Tibial nerve (tissue), 4 donors: ENCODE measurements at places on chromosomes 6 and 20. TPM values are rescaled to one million over a fixed set of nuclear protein-coding genes. Genes with fewer than 3 reads are reported as not detected.

Gene PPP1R3G
- total RNA-seq, result 1.3 TPM

Gene CPNE5
- 3.0 TPM for total RNA-seq

Gene RAET1L
- total RNA-seq, result not detected

Gene SIRPB1
- total RNA-seq, result 5.1 TPM

GRCh38 chr20:37393863-37394542, 48.1 kb downstream of the SRC start:
- no peak for DNase-seq

- DNase-seq, result no peak
Observed at GRCh38 chr6:24899997-24900325, 35.8 kb downstream of the RIPOR2 start.

GRCh38 chr6:153170511-153170910, 39.4 kb upstream of the RGS17 start:
- no peak for DNase-seq

GRCh38 chr6:159149641-159150040, 19.6 kb upstream of the FNDC1 start:
- no peak for DNase-seq

DNA sequence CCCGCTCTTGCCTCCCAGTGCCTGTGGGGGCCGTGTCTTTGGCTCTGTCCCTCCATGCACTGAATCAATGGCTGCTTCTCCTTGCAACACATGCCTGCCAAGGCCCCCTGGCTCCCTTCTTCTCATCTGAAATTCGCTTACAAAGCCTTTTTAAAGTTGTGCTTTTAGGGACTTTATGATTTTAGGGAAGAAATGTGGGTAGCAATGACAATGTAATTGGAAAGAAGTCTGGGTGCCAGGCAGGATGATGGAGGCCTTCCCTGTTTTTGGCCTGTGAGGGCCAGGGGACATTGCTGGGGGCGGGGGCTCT, 151.3 kb upstream of the RNF24 start:
- DNase-seq, result no peak

DNA sequence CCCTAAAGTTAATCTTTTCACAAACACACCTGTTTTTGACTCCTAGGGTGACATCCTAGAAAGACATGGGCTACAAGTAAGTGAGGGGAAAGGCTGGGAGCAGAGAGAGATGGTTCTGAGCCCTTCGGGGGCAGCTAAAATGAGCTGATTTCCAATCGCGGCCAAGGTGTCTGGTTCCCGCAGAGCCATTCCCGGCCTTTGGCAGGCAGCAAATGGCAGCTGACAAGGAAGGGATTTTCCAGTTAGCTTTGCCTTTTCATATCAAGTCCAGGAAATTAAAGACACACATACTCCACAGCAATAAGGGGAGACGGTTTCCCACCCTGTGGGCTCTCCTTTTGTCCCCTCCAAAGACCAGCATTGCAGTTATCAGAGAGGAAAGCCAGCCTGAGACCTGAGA, 228.5 kb downstream of the ZMYND8 start:
- DNase-seq, result no peak

DNA sequence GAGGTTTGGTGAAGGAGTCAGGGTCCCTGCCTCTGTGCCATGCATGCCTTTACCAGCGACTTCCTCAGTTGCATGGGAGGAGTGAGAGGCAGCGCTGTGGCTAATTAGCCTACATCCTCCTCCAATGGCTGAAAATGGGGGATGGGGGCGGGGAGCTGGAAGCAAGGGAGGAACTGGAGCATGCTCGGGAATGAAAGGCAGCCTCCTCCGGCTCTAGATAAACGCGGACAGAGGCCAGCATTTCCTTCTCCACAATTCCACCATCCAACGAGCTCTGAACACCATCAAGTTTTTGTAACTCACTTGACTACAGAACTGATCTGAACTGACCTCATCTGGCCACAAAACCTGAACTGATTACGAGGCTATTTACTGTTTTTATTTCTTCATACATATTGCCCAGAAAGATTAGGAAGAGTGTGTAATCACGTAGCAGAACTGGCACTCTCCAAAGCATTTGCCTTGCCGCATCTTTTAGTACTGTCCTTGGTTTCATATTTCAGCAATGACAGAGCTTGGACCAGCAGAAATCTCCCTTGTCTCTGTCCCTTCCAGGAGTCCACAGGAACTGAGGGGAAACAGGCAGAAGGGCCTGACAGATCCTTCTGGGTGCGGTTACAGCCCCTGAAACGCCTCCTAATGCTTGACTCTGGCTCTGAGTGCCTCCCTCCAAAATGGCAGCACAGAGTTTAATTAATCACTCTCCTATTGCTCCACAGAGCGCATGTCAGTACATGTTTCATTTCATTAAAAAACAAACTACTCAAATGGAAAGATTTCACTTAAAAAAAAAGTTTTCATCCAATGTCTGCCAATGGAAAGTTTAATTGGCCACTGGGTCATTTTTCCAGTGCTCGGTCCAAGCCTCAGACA, 58.2 kb upstream of the TRAF3IP2 start:
- no peak for DNase-seq

GRCh38 chr6:79134699-79135474, 56.8 kb upstream of the PHIP start:
- no peak for DNase-seq

- DNase-seq, result no peak
Observed at GRCh38 chr20:32962053-32962452, 42.2 kb downstream of the SUN5 start.

DNA sequence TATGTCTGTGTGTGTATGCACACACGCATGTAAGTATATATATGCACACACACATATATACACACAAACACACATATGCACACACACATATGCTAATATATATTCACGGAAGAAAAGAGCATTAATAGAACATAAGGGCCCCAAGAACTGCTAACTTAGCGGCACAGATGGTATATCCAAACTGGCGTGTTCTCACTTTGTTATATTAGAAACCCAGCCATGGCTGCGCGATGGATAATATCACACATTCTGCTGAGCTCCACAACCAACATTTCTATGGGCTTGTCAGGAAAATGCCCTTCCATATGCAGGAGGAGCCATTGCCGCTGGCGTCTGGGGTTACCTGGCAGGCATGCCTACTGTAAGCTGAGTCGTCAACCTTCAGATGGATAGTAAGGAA, 122.1 kb downstream of the TTLL2 start:
- no peak for DNase-seq

DNA sequence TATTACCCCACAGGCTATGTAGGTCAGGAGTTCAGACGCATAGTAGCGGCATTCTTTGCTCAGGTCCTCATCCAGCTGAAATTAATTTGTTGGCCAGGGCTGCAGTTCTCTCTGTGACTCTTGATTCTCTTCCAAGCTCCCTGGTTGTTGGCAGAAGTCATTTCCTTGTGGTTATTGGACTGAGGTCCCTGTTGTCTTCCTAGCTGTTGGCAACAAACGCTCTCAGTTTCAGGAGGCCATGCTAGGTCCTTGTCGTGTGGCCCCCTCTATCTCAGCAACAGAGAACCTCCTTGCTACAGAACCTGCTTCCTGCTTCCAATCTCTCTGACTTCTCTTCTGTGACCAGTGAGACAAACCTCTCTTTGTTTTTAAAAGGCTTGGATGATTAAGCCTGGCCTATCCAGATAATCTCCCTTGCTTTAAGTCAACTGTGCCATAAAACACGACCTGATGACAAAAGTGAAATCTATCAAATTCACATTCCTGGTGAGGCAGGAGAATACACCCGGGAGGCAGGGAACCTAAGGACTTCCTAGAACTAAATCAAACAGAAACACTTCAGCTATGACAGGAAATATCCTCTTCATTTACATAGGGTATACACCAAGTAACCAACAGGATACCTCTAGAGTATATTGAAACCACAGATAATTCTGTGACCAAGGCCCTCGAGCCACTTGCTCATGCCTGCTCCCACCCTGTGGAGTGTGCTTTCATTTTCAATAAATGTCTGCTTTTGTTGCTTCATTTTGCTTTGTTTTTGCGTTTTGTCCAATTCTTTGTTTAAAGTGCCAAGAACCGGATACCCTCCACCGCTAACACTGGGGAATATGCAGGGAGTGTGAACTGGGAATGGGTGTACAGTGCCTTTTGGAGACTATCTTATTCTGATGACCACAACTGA, 196.0 kb downstream of the BTBD3 start:
- DNase-seq, result peak; percentile 13

DNA sequence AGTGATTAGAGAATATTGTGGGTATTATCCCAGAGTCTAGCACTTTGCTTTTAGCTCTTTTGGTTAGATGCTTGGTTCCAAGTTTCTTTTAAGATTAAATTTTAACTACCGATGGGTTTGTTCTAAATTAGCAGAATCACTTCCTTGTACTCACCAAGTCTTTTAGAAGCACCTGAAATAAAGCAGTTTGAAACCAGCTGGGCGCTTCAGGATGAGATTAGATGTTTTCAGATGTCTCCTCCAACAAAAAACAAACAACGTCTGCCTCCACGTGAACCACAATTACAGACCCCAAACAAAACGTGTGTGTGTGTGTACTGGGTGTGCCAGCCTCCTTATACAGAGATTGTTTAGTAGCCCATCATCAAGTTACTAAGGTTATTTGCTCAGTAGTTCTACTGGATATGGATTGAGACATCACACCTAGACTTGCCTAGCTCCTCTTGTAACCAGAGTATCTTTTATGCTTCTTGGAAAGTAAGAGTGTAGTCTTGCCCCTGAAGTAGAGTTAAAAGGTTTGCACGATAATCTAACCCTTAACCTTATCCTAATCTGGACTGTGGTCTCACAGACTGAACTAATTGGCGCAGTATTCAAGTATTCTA, 2.3 kb downstream of the DSTN start:
- DNase-seq, result no peak

DNA sequence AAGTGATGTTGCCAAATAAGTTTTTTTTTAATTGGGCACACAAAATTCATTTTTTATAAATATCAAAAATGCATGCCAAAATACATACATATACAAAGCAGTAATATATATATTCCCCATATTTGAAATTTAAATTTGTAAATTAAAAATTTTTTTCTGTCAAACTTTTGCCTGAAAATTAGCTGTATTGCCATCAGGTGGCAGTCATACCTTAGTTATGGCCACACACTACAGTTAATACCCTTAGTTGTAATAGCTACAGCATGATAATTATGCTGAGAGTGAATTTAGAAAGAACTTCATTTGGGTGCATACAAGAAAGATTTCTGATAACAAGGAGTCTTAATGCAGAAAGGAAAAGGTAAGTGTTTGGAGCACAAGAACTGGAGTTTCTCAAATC, 46.2 kb upstream of the SDHAF4 start:
- no peak for DNase-seq

DNA sequence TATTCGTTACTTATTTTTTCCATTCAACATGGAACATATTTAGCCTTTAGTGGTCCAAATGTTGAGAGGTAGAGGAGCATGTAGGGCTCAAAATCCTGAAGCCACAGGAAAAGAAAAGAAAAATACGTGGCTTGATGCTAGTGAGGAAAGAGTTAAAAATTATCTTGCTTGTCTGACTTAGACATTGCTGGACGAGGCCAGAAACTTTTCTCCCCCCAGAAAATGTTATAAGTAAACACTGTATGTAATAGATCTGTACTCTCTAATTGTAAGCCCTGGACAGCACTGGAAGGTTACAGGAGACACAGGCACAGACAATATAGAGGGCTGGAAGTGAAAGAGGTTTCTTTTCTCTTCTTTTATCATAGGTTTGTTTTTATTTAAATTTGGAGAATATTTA, 165.6 kb downstream of the ZFP64 start:
- no peak for DNase-seq

- DNase-seq, result no peak
Observed at GRCh38 chr6:34522761-34523160, 33.4 kb downstream of the SPDEF start.

GRCh38 chr6:66238851-66239250, 531.8 kb upstream of the EYS start:
- no peak for DNase-seq

DNA sequence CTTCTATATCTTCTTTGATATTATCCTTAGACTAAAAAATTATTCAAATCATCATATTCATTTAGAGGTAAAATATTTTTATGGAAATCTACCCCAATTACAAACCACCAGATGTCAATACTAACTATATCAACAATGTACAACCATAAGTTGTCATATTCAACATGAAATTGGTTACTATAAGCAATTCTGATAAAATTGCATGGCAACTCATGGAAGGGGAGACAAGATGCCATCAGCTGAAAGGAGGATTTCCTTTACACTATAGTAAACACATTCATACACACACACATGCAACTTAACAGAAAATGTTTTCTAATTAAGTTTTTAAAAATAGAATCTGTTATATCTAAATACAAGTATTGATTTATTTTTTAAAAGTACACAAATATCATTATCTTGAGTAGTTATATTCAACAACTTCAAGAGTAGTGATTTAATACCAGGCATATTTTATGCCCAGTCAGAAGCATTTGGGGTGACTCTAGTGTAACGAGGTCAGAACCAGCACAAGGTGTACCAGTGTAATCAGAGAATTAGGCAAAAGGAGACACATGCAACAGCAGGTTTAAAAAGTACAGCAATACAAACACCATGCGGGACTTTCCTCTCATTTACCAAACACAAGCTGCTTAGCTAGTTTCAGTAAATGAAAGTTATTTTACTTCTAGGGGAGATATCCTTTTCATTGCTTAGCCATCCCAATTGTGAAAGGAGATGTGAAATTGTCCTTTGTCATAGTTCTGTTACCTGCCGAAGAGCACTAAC, 1.0 kb downstream of the FILIP1 start:
- no peak for DNase-seq
